ENCODE measurements at places on chromosomes 11 and 22.

DNA sequence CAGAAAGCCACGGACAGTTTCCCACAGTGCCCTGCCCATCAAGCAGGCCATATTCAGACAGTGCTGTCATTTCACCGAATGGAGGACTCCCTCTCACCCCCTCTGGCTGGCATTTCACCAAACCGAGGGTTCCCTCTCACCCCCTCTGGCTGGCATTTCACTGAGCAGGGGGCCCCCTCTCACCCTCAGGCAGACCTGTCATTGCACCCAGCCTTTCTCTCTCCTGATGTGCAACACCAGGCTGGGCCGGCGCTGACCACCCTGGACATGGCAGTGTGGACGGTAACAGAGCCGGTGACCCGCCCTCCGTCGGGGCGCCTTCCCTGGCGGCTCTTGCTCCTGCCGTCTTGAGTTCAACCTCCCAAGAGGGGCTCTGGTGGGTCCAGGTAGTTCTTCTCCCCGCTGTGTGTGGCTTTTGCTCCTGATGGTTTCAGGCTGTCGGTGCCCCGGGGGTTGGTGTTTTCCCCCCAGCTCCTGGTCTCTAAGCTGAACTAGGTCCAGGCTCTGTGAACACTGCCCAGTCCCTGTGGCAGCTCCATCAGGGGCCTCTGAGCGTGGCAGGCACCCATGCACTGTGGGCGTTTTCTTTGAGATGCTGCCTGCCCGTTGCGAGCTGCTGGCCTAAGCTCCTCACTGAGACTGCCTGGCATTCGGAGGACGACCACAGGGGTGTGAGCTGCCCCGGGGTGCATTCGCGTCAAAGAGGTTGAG is 46.9 kb downstream of the SMIM38 start:
- DNase-seq, result no peak

- no peak for DNase-seq
These were observed 6.0 kb upstream of the TRIM34 start for GRCh38 chr11:5618807-5619206.

GRCh38 chr11:34339149-34340064 is 18.4 kb downstream of the ABTB2 start:
- DNase-seq, result no peak

DNA sequence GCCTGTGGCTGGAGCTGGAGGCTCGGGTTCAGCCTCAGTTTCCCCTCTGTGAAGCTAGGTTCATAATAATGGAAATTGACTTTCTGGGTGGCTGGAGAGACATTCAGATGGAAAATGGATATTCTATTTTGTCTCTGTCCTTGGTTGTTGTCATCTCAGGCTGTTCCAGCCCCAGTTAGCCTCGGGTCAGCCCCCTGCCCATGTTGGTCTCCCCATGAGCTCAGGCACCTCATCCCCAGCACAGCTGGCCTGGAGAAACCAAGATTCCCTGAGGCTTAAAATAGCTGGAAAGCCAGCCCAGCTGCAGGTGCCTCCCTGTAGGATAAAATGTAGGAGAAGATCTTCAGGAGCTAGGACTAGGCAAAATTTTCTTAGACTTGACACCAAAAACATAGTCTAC is 129.5 kb downstream of the MED15 start:
- no peak for DNase-seq

GRCh38 chr22:42649246-42650099 is at the start of gene CYB5R3:
Gene CYB5R3, minus strand, starts transcription at chr22:42649392. Its CDS starts 77 bp downstream, at chr22:42649315.
- peak; percentile 76 for DNase-seq

DNA sequence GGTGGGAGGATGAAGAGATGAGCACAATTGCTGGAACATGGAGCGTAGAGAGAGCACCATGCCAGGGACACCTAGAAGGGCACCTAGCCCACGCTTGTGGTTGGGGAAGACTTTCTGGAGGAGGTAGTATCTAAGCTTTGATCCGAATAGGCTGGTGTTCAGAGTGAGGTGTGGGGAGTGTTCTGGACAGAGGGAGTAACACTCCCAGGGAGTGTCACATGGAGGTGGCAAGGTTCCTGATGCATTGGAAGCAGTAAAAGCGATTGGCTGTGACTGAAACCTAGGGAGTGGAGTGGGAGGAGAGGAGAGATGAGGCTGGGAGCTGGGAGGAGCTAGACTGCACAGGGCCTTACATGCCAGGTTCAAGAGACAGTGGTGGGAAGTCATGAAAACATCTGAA is 188.0 kb upstream of the NCAM1 start:
- no peak for DNase-seq

DNA sequence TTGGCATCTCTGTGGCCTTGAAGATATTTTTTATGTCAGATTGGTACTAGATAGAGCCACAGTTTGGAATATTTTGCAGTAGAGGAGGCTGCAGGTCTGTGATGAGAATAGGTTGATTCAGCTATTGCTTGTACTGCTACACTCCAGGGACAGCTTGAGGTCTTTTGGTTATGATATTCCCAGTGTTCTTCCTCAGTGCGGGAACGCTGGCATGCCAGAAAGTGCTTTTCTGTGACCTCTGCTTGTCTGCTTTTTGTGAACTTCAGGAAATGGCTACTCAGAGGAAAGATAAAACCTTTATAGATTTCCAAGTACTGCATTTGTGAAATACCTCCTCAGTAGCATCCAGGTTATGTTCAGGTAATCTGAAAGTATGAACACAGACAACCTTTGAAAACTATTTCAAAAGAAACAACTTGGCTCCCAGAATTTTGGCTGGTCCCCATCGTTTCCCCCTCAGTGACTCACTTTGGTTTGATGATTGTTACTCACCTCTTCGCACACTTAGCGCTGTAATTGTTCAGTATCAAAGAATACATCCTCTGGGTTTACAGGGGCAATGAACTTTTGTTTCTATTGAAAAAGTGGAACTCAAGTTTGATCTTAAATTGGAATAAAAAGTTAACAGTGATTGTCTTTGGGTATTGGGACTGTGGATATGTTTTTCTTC is 191.4 kb downstream of the HIPK3 start:
- DNase-seq, result no peak

GRCh38 chr22:21902296-21903087 is 35.0 kb upstream of the MAPK1 start:
- DNase-seq, result no peak

- DNase-seq, result no peak
These were observed 64.7 kb upstream of the RRAS2 start for GRCh38 chr11:14423633-14424032.

- no peak for DNase-seq
These were observed 38.8 kb downstream of the MARK2 start for GRCh38 chr11:63877658-63878241.

- no peak for DNase-seq
These were observed 71.3 kb downstream of the TSPAN18 start for GRCh38 chr11:44797886-44798606.

- no peak for DNase-seq
These were observed 26.6 kb downstream of the PRDM11 start for GRCh38 chr11:45173064-45173463.

- DNase-seq, result peak; percentile 26
These were observed 51.8 kb downstream of the MN1 start for GRCh38 chr22:27749597-27750225.

DNA sequence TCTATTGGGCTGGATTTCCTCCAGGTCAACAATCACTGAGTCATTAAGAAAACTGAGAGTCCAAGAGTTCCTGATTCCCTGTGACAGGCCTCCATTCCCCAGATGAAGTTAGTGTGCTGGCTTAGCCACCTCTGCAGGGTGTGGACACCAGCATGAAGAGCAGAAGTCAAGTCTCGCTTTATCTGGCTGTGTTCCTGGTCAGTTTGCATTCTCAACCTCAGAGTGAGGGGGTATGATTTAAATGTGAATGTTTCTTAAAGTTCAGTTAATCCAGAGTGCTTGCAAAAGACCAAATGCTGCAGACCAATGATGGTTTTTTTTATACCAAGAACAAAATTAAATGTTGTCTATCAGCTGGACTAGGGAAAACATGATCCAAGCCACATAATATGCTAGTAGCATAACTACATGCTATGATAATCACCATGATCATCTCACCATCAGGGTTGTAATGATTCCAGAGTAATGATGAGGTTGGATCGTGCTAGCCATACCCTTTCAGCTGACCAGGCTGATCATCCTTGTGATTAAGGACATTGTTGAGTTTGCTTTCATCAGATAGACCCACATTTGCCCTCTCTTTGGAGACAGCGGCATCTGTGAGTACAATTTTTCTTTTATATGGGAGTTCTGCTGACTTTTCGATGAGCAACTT is 145.8 kb upstream of the ARHGAP20 start:
- no peak for DNase-seq

GRCh38 chr11:64366751-64367150 is 7.8 kb downstream of the RPS6KA4 start:
- no peak for DNase-seq

GRCh38 chr11:44221992-44222391 is 87.9 kb downstream of the ALX4 start:
- no peak for DNase-seq

DNA sequence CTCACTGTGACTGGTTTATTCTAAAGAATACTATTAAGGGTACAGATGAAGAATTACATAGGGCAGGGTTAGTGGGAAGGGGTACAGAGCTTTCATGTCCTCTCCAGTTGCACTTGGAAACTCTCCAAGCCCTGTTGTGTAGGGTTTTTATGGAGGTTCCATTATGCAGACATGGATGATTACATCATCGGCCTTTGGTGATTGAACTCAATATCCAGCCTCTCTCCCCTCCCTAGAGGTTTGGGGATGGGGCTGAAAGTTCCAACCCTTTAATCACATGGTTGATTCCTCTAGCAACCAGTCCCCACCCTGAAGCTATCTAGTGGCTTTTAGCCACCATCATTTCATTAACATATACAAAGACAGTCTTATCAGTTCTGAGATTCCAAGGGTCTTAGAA is 472.6 kb downstream of the BUD13 start:
- no peak for DNase-seq

GRCh38 chr11:61961570-61962212 is 5.7 kb downstream of the FTH1 start:
- peak; percentile 89 for DNase-seq

GRCh38 chr11:113331441-113331840 is 17.1 kb downstream of the TTC12 start:
- no peak for DNase-seq

DNA sequence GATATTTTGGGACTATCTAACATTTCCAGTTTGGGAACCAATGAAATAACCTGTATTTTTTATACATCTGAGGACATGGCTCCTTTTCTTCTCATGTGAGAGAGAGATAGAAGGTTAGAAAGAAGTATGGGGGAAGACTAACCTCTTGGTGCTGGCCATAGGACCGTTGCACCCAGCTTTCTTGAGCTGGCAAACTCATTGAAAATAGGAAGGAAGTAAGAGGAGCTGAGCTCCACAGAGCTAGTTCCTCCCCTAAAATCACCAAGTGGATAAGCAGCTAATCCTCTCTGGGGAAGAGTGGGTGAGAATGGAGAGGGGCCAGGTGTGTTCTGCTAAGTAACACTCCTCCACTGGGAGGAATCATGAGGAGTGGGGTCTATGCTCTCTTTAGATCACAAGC is 387.4 kb upstream of the CADM1 start:
- no peak for DNase-seq

GRCh38 chr22:17436981-17437412 is 67.7 kb downstream of the CECR2 start:
- peak; percentile 97 for DNase-seq

- no peak for DNase-seq
These were observed 23.6 kb downstream of the CADM1 start for GRCh38 chr11:115480611-115481010.

GRCh38 chr22:44735518-44736428 is 16.6 kb upstream of the ARHGAP8 start:
- DNase-seq, result peak; percentile 28

- no peak for DNase-seq
These were observed 22.5 kb downstream of the MYO18B start for GRCh38 chr22:25764270-25765015.

GRCh38 chr11:118003456-118003855 is 17.3 kb downstream of the IL10RA start:
- no peak for DNase-seq

- no peak for DNase-seq
These were observed 13.6 kb downstream of the INCENP start for GRCh38 chr11:62137276-62137861.

DNA sequence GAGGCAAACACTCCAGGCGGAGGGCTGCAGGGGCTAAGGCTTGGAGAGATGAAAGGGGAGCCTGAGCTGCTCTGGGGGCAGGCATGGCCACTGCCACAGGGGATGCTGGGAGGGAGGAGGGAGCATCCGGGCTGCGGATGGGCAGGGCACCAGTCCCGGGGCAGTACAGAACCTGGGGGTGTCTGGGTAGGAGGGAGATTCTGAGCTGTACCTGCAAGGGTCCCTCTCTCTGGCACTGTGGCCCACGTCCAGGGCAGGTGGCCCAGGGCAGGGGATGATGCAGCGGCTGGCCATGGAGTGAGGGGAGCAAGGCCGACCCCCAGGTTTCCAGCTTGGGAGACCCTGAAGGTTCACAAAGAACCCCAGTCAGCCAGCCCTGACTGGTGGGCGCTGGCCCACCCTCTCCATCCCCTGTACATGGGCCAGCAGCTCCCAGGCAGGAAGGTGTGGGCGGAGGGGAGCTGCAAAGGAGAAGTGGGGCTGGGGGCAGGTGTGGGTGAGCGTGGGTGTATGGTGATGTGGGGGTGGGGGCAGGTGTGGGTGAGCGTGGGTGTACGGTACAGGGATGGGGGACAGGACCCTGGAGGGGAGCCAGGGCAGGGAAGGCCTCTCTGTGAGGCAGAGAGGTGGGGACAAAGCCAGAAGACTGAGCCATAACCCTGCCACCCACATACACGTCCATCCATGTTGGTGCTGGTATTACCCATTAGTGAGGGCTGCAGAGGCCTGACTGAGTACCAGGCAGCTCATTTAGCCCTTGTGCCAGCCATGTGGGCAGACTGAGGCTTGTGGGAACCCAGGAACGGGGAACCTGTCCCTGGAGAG is 2.2 kb upstream of the TNFRSF13C start:
- no peak for DNase-seq

DNA sequence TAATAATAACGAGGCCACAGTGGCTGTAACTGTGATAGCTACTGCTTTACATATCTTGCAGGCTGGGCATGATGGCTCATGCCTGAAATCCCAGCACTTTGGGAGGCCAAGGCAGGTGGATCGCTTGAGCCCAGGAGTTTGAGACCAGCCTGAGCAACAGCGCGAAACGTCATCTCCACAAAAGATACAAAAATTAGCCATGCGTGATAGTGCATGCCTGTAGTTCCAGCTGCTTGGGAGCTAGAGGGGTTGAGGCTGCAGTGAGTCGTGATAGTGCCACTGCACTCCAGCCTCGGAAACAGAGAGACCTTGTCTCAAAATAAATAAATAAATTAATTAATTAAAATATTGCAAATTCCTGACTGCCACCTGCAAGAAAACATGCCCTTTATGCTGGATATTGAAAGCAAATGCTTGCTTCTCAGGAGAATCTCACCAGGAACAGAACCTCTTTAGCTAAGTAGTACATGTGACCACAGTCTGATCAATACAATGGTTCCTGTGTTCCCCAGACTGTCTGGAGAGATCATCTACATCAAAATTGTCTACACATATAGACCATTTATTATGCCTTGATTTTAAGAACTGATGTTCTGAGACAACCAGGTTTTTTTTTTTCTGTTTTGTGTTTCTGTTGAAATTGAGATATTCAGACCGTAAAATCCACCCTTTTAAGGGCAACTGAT is 6.3 kb downstream of the ZBTB3 start:
- DNase-seq, result peak; percentile 66

GRCh38 chr11:65288706-65289536 is 25.7 kb upstream of the CDC42EP2 start:
- DNase-seq, result no peak
